ENCODE measurements at places on chromosomes 2 and 18.

- no peak for DNase-seq
Observed at GRCh38 chr18:32847691-32848090, 74.9 kb upstream of the KLHL14 start.

GRCh38 chr2:235614176-235614860 is 120.5 kb downstream of the AGAP1 start:
- DNase-seq, result no peak

DNA sequence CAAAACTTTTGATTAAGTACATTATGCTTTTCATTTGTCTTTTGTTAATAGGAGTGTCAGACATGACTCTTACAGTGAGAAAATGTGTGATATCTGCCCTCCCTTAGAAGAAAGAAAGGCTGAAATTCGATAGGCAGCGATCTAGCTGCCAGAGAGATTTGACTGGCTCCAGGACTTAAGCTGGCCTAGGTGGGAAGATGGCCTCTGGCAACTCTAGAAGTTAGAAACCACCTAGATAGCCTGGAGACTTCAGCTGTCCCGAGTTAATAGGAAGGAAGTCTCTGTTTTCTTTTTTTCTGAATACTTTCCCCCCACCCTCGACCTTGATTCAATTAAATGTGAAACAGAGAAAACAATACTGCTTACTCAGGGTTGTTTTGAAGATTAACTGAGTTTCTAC is 1194.7 kb upstream of the CRIM1 start:
- no peak for DNase-seq

DNA sequence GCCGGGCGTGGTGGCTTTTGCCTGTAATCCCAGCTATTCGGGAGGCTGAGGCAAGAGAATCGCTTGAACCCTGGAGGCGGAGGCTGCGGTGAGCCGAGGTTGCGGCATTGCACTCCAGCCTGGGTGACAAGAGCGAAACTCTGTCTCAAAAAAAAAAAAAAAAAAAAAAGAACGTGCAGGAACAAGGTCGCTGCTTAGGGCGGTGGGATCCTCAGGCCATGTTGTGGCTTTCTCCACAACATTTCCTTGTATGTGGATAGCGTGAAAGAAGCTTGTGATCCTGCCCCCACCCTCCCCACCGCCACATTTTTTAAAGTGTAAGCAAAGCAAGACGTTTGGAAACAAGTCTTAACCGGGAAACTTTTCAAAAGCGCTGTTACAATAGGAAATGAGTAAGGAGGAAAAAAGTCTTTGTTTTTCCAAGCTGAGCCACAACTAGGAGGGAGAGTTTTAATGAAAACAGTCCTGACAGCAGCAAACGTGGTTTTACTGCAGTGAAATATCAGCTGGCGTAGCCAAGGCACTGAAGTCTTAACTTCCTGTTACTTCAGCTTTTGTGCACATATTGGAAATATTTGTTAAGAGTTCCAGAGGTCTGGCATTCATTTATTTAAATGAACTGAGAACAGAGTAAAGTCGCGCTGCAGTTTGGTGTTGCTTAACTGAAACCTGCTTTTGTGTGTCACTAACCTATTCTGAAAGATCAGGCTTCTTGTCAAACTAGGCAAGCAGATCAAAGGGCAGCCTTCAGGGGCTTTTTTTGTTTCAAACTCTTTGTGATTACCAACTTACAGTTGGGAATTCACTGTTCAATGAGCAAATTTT is 3.8 kb downstream of the TGIF1 start:
- peak; percentile 90 for DNase-seq
